ENCODE measurements at places on chromosomes 12 and 14. TPM values are rescaled to one million over a fixed set of nuclear protein-coding genes. Genes with fewer than 3 reads are reported as not detected.

The RDH12 gene
- total RNA-seq: not detected

The MYH6 gene
- total RNA-seq: not detected

The GPR132 gene
- total RNA-seq: 98.0 TPM

The RHEBL1 gene
- 2.5 TPM for total RNA-seq

The TSPAN19 gene
- not detected for total RNA-seq

The GSC gene
- 0.42 TPM for total RNA-seq

The CLEC4C gene
- total RNA-seq: 3.0 TPM

The FLVCR2 gene
- 5.8 TPM for total RNA-seq

The DDX55 gene
- total RNA-seq: 26.4 TPM

The SAMD4A gene
- total RNA-seq: 2.0 TPM

The PELI2 gene
- 31.9 TPM for total RNA-seq

The VDR gene
- 6.0 TPM for total RNA-seq

The RIMBP2 gene
- not detected for total RNA-seq

The EPS8 gene
- total RNA-seq: 4.2 TPM

The PMEL gene
- not detected for total RNA-seq

The GLI1 gene
- 0.10 TPM for total RNA-seq

The NKX2-8 gene
- total RNA-seq: not detected

The ACVR1B gene
- total RNA-seq: 11.4 TPM

The ANO4 gene
- not detected for total RNA-seq

The CD63 gene
- 184 TPM for total RNA-seq

The ZDHHC17 gene
- total RNA-seq: 75.5 TPM

The EIF2S3B gene
- 19.1 TPM for total RNA-seq

The TAS2R14 gene
- 1.2 TPM for total RNA-seq

The C14orf39 gene
- not detected for total RNA-seq

The CD9 gene
- 26.4 TPM for total RNA-seq

The HAL gene
- total RNA-seq: 2.1 TPM

The LTBP2 gene
- total RNA-seq: 0.42 TPM

The APOF gene
- not detected for total RNA-seq

The ZDHHC22 gene
- not detected for total RNA-seq

The P2RX2 gene
- total RNA-seq: 0.10 TPM

The LYZ gene
- total RNA-seq: 5,492 TPM

The B3GNT4 gene
- total RNA-seq: 0.10 TPM

The TMEM30B gene
- 5.8 TPM for total RNA-seq

The CPM gene
- total RNA-seq: 13.2 TPM

The ART4 gene
- not detected for total RNA-seq
